Stimulated activated CD4-positive, alpha-beta T cell treated with anti-CD3 and anti-CD28 coated beads, Interleukin-12 subunit alpha, Interleukin-12 subunit beta, amount 100 ng/mL, for 48 hours (primary cell): ENCODE measurements at places on chromosomes 3 and 15.

DNA sequence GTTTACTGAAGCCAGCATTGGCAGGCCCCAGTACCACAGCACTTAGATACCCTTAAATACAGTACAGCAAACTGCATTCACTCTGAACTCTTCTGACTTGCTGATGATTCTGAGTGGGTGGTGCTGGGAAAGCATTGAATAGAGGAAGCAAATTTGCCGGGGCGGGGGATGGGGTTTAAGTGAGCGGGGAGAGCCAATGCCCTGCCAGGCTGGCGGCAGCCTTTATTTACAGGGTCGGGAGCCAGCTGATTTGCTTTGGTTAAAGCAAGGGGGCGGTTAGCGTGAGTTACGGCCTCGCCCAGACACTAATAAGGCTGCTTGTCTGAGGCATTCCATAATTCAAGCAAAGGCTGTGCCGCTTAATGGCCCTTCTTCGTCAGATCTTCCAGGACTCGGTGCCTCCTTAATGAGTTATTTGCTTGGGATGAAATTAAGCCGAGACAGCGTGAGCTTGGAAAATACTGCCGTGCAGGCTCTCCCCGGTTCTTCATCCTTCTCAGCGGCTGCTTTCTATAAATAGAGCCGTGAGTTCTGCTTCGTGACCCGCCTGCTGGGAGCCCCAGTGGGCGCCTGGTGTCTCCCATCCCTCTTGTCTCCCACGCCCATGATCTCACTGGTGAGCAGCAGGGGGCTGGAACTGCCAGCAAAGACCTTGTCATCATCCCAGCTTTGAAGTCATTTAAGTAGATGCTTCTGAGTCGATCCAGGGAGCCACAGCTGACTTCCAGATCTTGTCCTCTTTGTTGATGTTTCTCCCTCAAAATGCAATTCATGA, 25.8 kb downstream of the SPSB4 start:
- DNase-seq: no peak

GRCh38 chr15:101500865-101501551, 11.5 kb upstream of the PCSK6 start:
- no peak for DNase-seq

- no peak for DNase-seq
These were observed 7.8 kb downstream of the DLL4 start for GRCh38 chr15:40936709-40937666.

DNA sequence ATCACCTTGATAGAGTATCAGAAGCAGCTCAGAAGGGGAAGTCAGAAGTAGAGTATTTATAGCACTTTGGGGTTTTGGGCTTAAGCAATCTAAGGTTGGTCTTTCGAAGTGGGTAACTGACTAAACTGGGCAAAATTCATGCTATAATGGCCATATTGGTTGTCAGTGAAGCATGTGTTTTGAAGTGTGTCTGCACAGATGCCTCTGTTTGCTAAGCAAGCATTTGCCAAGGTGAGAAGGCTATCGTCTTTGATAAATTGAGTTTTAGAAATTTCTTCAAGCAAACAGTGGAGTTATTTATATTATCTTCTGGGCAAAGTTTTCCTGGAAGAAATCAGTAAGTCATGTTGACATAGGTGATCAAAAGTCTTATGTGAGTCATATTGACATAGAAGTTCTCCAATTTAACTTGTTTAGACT, 412.8 kb upstream of the TGFBR2 start:
- DNase-seq: no peak

DNA sequence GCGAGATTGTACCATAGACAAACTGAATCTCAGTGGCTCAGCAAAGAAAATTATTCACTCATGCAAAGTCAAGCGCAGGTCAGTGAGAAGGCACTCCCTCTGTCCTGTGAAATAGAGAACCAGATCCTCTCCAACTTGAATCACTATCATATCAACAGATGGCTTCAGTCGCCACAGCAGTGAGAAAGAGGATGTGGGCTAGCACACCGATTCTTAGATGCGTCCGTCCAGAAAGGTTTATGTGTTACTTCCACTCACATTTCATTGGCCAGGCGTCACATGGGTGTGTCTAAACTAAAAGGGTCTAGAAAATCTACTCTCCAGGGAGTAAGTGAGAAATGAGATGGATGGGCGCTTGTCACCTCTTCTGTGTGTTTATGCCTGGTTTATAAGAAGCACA, 141.6 kb upstream of the KBTBD8 start:
- DNase-seq: no peak

DNA sequence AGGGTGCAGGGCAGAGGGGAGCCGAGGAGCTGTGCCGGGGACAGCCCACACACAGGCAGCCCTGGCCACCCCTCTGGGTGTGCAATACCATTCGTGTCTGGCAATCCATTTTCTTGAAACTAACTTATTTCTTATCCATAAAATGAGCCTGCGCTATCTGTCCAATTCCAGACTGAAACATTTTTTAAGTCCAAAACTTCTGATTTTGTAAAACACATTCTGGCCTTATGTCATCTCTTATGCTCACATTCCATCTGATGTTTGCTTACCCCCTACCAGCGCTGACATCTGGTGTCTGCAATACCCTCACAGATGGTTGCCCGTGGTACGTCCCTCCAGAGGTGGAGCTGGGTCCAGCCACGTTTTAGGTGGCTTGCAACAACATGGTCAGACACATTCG, 31.8 kb downstream of the PCSK6 start:
- no peak for DNase-seq

- DNase-seq: no peak
These were observed 71.0 kb downstream of the THBS1 start for GRCh38 chr15:39651881-39652280.

GRCh38 chr15:98776607-98777281, 128.4 kb downstream of the IGF1R start:
- peak; percentile 21 for DNase-seq

GRCh38 chr15:66070220-66070934, 183.2 kb downstream of the MEGF11 start:
- no peak for DNase-seq

DNA sequence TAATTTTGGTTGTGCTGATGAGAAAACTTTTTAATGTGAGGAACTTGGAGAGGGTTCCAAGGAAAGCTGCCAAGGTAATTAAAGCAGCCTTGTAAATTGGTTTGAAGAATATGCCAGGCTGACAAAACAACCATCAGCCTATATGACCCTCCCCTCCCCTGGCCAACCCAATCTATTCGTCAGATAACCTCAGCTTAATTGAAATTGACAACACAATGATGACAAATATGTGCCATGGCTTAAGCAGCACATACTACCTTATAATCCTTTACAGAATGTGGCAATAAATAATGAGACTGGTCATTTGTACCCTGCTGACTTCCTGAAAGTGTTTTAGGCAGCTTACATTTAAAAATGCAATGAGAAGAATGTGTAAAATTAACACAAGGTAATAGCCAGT, 118.2 kb downstream of the EFHB start:
- DNase-seq: no peak

- DNase-seq: no peak
These were observed 38.5 kb downstream of the SYN2 start for GRCh38 chr3:12042638-12043037.

GRCh38 chr3:171088496-171088895, 62.0 kb upstream of the SLC2A2 start:
- no peak for DNase-seq

GRCh38 chr3:106728315-106729098, 648.7 kb upstream of the CCDC54 start:
- DNase-seq: no peak

GRCh38 chr3:173892547-173892946, 495.0 kb downstream of the NLGN1 start:
- DNase-seq: no peak

DNA sequence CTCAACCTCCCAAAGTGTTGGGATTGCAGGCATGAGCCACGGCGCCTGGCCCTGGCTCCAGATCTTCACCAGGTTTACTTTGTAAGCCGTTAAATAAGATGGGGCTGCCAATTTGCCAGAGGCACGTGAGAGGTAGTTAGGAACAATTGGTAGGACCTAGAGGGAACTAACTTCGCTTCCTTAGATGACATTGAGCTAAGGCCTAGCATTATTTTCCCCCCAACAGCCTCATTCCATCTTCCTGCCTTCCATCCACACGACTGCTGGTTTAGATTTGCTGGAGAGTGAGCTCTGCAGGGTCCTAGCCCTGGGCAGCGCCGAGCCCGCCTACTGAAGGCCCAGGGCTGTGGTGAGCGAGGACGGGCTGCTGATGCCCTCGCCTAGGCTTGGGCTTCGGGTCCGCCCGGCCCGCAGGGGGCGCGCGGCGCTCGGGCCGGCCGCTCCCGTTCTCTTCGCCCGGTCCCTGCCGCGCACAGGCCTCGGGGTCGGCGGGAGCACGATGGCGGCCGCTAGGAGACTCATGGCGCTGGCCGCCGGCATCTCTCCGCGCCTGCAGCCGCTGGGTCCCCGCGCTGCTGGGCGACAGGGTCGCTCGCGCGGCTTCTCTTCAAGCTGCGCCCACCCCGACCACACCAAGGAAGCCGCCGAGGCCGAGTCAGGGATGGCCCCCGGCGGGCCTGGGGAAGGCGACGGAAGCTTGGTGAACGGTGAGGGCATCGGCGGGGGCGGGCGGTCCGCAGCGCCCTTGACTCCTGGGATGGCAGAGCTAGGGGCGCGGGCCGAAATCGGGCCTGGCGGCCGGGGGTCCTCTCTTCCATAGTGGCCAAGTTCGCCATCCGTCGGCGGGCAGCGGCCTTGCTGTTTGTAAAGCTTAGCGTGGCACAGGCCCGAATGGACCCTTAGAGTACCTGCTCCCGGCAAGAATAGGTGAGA, 21.9 kb downstream of the DHX30 start:
- DNase-seq: peak; percentile 70

GRCh38 chr15:74780523-74781430, 1.1 kb upstream of the CSK start:
- no peak for DNase-seq

DNA sequence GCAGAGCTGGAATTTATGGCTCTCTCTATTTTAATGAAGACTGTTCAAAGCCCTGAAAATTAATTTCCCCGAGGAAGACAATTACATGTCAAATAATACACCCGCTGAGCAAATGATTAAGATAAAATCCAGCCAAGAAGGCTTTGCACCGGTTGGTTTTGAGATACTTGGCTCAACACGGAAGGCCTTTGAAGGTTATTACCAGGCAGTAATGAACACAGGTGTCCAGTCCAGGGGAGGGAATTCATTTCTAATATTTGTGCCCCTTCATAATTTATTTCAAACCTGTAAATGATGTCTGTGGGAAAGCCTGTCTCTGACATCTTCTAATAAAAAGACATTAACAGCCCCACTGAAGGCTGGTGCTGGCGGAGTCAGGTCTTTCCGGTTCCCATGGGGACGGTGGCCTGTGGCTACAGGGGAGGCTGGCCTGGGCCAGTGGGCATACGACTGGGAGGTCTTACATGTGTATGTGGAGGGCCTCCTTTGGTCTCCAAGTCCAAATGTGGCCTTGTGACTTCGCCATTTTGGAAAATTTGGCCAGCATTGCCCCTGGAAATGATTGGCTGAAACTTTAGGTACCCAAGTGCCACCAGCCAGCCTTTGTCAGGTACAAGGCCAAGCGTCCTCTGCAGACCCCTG, 49.9 kb upstream of the IQSEC1 start:
- no peak for DNase-seq

DNA sequence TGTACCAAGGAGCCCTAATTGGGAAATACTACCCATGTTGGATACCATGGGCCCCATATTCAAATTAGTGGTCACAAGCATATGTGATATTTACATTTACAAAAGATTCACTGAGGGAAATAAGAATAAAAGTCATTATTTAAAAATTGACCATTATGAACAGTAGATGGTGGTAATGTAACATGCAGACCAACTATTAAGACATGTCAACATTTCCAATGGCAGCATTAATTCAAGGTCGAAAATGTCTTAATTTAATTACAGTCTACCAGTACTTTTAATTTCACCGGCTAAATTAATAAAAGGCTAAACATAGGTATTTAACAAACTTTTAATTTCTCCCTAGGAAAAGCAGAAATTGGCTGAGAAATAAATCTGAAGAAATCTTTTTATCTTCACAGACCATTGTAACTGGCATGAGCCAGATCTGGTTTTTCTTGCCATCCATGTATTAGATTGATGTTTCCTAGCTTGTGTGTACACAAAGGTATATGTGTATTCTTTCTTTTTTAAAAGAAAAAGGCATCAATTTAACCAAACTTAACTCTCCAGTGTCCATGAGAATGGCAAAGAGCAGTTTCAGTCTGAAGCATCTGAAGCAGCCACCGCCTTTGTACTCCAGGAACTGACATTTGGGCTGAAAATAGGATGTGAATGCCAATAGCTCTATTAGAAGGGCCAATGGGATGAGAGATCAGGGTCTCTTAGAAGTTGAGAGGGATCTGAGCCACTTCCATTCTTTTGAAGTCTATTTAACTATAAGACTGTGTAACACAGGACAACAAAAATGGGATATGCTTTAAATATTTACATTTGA, 26.6 kb downstream of the NEK11 start:
- DNase-seq: no peak

DNA sequence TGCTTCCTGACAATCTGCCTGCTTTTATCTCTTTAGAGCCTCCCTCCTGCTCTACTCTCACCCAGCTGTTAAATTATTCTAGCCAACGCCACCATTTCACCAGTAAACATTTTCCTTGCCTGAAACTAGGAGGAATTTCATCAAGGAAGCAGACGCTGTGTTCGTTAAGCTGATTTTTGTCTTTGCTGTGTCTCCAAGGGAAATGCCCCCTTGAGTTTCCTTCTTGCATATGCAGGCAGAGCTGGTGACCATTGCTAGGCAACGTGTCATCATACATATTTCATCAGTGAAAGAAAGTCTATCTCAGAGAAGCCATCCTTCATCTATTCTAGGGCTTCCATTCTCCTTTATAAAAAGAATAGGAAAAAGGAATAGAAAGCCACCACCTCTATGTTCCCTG, 87.0 kb upstream of the ST8SIA2 start:
- no peak for DNase-seq

DNA sequence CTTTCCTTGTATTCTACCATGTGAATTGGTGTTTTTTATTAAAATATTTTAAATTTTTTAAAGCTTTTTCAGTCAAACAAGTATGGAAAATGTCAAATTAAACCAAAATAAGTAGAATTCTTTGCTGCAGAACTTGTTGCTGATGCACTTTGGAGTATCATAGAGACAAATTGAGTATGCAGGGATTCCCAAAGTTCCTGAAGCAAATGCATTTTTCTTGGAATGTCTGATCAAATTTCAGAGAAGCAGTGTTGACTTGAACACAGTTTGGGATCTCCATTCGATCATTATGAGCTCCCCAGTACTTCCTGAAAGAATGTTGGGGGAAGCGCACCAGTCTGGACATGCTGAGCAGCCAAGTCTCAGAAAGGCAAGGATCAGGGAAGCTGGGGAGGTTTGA, 517.8 kb upstream of the CFAP20DC start:
- DNase-seq: no peak
